Cerebellum (tissue), 4 donors: ENCODE measurements at places on chromosomes 7 and 10. TPM values are rescaled to one million over a fixed set of nuclear protein-coding genes. Genes with fewer than 3 reads are reported as not detected.

The SPDYE11 gene
- total RNA-seq: not detected

The PARP12 gene
- 8.1 TPM for total RNA-seq

The UROS gene
- total RNA-seq: 53.4 TPM

The ASAH2 gene
- total RNA-seq: 1.5 TPM

The OR6V1 gene
- total RNA-seq: not detected
